ENCODE measurements at places on chromosomes 7 and 10.

DNA sequence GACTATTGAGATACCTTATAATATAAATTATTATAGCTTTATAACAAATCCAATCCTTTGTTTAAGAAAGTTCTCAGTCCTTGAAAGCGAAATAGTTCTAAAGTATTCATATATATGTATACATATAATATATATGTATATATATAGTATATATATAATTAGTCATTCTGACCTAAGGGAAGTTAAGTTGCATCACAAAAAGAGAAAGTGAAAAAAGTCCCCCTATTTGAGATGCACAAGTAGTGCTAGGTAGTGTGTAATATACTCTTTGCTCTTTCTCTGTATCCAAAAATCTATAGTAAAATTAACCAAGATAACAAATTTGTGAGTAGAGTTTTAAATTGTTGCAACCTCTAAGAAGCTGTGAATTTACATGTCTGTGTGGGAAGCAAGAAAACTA is 13.3 kb upstream of the IFIT1B start:
- no peak for DNase-seq

DNA sequence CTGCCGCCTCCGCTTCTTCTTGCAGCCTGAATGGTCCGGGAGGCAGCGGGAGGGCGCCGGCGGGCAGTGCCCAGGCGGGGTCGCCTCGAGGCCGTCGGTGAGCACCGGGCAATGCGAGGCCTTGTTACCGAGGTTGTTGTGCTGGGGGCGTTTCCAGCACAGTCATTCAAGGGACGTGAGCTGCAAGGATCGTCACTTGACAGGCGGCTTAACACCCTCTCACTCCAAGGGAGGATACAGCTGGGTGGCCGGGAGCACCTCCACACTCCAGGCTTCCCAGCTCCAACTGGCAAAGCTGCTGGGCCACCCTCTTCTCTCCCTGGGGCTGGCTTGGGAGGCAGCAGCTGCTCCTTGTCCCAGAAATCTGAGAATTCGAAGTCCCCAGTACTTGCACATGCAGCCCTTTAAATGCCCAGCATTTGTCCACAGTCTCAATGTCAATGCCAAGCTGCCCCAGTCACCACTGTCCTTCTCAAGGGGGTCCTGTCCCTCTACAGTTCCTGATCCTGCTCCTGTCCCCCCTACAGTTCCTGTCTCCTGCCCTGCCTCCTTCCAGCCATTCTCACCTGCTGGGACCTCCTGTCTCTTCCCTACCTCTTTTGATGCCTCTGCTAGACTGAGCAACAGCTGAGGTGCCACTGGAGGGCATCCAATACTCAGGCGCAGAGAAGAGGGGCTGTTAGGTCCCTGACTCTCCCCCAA is 4.4 kb upstream of the HOXA11 start:
- no peak for DNase-seq

DNA sequence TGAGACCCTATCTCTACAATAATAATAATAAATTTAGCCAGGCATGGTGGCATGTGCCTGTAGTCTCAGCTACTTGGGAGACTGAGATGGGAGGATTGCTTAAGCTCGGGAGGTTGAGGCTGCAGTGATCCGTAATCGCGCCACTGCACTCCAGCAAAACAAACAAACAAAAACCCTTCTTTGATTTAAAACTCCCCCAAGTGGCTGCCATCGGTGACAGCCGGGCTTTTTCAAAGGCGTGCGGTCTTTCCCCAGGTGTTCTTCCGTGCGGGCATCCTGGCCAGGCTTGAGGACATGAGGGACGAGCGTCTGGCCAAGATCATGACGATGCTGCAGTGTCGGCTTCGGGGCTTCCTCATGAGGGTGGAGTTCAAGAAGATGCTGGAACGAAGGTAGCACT is 1.9 kb upstream of the MYH16 start:
- no peak for DNase-seq

GRCh38 chr10:43958964-43959363 is 310.3 kb upstream of the ZNF32 start:
- DNase-seq: no peak

- DNase-seq: no peak
Observed at GRCh38 chr7:5442757-5443305, 19.2 kb upstream of the TNRC18 start.

- DNase-seq: peak; percentile 42
Observed at GRCh38 chr10:63217120-63217605, 84.0 kb downstream of the NRBF2 start.

- DNase-seq: no peak
Observed at GRCh38 chr7:108380517-108380916, 75.7 kb downstream of the NRCAM start.

- no peak for DNase-seq
Observed at GRCh38 chr7:128407751-128408708, 1.8 kb downstream of the IMPDH1 start.

DNA sequence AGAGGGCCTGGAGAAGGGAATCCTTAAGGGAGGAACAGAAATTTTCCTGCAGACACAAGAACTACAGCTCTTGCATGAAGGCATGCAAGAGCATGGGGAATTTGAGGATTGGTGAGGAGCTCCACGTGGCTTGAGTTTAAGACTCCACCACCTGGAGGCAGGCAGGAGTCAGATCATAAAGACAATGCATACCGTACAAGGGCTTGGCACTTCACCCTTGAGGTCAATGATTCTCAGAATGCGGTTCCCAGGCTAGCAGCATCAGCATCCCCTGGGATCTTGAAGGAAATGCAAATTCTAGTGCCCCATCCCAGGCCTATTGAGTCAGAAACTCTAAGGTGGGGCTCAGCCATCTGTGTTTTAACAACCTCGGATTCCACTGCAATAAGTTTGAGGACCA is 143.8 kb downstream of the C7orf25 start:
- no peak for DNase-seq

DNA sequence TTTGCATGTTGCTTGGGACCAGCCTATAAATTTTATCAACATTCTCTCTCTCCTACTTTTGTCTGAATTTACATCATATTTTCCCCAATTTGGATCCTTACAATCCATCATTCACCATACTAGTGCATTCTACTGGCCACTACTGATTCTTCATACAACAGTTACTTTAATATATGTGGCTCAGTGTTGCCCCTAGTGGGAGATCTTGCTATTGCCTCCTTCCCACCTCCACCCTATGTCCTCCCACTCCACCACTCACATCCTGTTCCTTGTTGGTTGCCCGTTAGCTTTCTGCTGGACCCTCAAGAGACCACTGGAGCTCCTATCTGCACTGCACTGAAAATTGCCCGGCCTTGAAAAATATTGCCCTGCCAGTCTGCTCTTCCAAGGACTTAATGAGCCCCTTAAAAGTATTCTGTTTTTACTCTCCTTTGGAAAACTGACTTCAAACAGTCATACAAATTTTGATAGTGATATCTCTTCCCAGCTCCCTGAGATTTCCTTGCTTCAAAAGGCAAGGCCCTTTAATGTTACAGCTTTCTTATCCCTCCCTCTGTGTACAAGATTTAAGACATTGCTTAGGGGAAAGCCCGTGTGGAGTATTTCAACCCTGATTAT is 243.2 kb upstream of the TMEM229A start:
- DNase-seq: peak; percentile 2

DNA sequence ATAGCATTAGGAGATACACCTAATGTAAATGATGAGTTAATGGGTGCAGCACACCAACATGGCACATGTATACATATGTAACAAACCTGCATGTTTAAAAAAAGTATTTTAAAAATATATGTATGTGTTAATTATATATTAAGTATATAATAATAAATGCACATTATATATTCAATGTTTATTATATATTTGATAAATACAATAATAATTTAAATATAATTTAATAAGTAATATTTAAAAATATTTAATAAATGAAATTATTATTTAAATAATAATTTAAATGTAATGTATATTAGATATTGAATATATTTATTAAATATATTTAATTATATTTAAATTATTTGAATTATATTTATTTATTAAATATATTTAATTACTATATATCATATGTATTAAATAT is 661.3 kb upstream of the COBL start:
- DNase-seq: no peak

DNA sequence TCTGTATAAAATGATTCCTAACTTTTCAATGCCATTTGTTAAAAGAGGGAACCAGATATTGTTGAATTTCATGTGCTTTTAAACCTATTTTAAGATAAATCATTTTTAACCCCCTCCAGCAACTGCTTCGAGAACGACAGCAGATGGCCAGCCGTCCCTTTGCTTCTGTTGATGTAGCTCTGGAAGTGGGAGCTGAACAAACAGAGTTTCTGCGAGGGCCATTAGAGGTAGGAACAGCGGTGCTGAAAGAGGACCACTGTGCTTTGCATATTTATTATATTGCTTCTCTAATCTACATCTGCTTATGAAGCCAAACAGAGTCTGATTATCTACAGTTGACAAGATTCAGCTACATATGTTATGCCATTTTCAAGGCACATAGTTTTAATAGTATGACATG is 545.9 kb downstream of the GFRA1 start:
- no peak for DNase-seq

DNA sequence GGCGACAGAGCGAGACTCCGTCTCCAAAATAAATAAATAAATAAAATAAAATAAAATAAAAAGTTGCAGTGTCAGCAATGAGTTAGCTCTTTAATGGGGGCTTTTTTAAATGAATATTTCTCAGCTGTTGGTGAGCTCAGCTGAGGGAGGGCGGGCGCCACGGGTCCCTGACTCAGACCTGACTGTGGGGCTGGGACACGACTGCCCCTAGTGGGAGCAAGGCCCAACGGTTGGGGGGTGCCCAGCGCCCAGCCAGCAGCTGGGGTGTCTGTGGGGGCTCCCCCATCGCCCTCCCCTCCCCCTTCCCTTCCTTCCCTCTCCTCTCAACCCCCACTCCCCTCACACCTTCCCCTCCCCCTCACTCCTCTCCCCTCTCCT is 46.6 kb downstream of the PWWP2B start:
- peak; percentile 55 for DNase-seq

- DNase-seq: no peak
Observed at GRCh38 chr10:26571655-26572054, 125.8 kb upstream of the PDSS1 start.

DNA sequence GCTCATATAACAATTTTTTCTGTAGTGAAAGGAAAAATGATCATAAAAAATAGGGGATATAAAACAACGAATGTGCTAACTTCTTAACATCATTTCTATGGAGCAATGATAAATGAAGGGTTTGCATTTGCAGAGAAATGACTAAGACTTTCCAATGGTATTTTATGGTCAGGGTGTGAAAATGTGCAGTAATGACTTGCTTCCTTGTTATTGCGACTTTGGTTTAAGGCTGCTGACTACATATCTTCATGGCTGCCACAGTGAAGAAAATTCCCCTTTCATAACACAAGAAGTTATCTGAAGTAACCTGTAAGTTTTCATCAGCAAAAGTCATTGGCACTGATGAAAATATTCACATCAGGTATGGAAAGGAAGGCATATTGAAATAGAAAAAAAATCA is 166.1 kb upstream of the NRG3 start:
- DNase-seq: no peak

GRCh38 chr10:132173185-132173584 is 13.6 kb upstream of the DPYSL4 start:
- no peak for DNase-seq

DNA sequence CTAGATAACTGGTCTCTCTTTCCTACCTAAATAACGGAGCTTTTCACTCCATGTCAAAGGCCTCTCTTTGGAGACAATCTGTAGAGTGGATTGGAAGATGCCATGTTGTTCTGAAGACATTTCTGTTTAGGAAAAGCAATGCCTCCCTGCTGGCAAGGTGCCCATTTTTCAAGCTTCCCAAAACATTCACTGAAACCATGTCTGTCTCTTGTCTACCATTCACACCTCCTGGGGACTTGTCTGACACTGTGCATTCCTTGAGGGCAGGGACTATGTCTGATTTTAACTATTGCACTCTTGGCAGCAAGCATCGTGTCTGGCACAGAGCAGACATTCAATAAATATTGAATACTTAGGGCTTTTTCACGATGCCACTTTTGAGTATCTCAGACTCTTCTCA is 528.9 kb upstream of the NRP1 start:
- DNase-seq: no peak

GRCh38 chr10:5598085-5598690 is 68.2 kb downstream of the ASB13 start:
- no peak for DNase-seq

GRCh38 chr7:79722217-79722616 is 268.8 kb upstream of the MAGI2 start:
- no peak for DNase-seq

DNA sequence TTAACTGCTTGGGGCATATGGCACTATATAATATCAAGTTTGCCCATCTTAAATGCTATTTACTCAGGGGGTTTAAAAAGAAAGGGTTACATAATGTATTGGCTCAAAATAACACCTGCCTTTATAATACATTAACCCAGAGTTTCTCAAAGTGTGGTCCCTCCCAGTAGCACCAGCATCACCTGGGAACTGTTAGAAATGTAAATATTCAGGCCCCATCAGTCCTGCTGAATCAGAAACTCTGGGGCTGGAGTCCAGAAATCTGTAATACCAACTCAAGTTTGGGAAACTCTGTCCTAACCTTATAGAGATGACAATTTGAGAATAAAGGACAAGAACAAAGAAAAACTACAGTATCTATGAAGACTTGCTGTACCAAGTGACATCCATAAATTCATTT is 270.7 kb downstream of the PARD3 start:
- DNase-seq: no peak

GRCh38 chr7:27157702-27158431 is 1.4 kb upstream of the HOXA7 start:
- DNase-seq: no peak

DNA sequence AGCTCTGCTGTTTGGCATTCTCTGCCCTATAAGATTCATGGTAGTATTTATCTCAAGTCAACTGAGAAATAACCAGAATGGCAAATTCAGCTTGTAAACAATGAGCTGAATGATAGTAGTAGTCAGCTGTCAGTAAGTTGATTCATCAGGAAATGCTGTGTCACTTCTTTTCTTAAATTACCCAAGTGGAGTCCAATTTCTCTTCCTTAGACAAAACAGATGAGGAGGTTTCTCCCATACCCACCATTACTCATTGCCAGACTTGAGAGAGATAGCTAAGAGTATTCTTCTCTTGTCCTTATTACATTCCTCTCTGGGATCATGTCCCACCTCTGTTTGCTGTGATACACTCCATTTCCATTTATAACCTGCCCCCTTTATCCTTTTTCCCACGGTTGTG is 159.8 kb upstream of the STEAP1 start:
- no peak for DNase-seq

GRCh38 chr10:66804962-66805361 is 120.9 kb upstream of the LRRTM3 start:
- DNase-seq: no peak

- no peak for DNase-seq
Observed at GRCh38 chr7:112540839-112541577, 60.2 kb downstream of the LSMEM1 start.

- no peak for DNase-seq
Observed at GRCh38 chr10:117621196-117621595, 78.7 kb downstream of the EMX2 start.

- DNase-seq: no peak
Observed at GRCh38 chr10:72808001-72808400, 85.5 kb upstream of the OIT3 start.
